ELR (cell line): ENCODE measurements at places on chromosomes 4 and X.

DNA sequence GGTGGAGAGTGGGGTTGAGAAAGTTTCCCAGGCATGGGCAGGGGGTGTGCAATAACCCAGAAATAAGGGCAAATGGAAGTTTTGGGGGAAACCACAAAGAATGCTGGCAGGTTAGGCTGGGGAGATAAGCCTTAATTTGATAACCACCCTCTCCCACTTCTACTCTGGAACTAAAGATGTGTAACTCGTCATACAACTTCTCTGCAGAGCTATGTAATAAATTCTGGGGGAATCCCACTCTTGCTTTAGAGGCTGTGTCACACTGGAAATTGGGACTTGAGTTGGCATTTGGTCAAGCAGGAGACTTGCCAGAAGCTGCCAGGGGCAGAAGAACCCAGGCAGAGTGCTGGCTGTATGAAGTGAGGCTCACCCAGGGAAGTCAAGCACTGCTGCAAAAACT lies 170.9 kb upstream of the CPEB2 start:
- no peak for DNase-seq

DNA sequence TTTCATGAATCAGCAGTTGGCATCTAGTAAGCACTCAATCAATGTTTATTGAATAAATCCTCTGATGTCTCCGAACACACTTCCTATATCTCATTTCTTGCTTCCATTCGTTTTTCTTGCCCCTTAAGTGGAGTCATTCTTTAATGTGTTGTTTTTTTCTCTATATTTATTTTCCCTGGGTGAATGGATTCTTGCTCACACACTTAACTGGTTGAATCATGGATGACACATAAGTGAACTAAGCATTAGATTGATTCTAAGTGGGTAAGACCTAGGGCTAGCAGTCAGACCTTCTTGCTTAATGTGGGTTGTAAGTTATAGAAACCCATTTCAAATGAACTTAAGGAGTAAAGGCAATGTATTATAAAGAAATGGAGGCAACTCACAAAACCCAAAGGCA lies 111.1 kb downstream of the RTL3 start:
- peak; percentile 22 for DNase-seq

- DNase-seq: peak; percentile 3
Observed at GRCh38 chr4:43411226-43411625, 518.7 kb downstream of the GRXCR1 start.

DNA sequence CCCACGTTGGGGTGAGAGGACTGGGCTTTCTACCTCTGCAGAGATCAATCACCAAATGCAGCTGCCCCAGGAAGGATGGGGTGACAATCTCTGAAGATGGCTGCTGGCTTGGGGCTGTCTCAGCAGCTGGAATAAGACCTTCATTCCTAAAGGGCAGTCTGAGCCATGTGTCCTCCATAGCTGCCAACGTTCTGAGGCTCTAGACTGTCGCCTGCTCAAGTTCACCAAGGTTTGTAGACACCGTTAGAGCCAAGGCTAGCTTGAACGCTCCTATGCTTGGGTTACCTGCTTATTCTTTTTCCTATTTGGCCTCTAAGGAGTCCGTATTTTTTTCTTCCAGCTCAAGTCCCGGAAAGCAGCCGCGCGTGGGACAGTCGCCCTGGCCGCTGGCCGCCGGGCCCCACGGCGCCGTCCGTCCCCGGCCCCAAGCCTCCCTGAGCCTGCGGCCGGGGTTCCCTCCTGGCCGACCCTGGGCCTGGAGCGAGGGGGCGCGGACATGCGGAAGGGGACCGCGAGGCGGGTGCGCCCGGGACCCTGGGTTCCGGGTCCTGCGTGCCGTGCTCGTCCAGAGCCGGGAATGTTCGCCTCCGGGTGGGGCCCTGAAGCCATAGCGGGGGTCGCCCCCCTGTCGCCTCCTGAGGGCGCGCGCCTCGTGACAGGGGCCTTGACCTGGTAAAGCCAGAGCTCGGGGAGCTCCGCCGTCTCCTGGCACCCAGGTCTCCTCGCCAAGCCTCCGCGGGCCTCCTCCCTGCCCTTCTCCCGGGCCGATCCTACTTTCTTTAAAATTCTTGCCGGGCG lies 23.3 kb downstream of the MRFAP1 start:
- no peak for DNase-seq

DNA sequence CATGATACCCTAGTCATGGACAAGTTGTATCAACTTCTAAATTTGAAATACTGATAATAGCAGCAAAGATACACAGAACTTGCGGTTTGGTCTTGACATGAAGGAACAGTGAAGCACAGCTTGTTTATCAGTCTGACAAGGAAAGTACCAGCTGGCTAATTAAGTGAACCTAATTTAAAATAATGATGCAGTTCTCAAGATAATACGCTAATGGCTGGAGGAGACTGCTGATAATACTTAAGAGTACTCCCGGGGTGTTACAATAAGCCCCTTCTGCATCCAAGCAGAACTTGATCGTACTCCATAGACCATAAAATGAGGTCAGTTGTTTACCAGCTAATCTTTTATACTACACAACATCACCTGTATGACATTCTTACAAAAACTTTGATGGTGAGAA lies 697.5 kb downstream of the FSTL5 start:
- no peak for DNase-seq

- peak; percentile 90 for DNase-seq
Observed at GRCh38 chr4:179595671-179596410, 2153.6 kb upstream of the AGA start.

DNA sequence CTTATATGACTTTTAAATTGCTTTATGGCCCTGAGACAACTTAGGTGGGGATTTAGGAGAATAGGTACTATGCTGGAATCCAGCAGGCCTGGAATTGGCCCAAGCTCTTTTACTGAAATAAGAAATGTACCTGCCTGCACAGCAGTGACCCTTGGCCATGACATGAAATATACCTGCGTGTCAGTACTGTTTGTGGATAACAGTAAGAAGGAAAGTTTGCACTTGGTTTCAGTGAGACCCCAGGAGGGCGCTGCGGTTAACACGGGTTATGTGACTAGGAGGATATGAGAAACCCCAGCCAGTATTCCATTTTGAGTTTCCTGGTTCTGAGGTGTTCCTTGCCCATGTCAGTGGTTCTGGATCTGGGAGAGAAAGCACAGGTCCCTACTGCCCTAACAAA lies 5.3 kb downstream of the MTM1 start:
- no peak for DNase-seq

- DNase-seq: no peak
Observed at GRCh38 chrX:151174581-151175282, 1.7 kb upstream of the GPR50 start.
